Breast epithelium (tissue), 4 donors: ENCODE measurements at places on chromosomes 3 and 15. TPM values are rescaled to one million over a fixed set of nuclear protein-coding genes. Genes with fewer than 3 reads are reported as not detected.
A peak's percentile ranks its signal among the peaks of the same experiment; 100 is the strongest.

The KNL1 gene
- total RNA-seq = 0.66 TPM

GRCh38 chr15:25170113-25170731 lies 215.4 kb downstream of the SNRPN start:
- peak; percentile 8 for DNase-seq

DNA sequence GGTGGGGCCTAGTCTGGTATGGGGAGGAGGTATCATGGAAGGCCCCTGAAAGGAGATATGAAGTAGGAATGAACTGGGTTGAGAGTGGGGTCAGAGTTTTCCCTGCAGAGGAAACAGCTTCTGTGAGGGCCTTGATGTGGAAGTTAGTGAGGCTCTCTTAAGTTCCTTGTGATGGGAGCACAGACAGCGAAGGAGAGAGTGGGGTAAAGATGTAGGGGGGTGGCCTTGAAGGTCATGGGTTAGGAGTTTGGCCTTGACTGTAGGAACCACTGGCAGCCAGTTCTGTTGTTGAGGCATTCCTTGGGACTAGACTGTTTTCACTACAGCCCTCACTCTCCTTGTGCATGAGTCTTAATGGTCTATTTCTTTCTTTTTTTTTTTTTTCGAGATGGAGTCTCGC lies 77.8 kb upstream of the NMNAT3 start:
- no peak for DNase-seq

GRCh38 chr3:5485427-5485826 lies 297.9 kb downstream of the EDEM1 start:
- DNase-seq = no peak

DNA sequence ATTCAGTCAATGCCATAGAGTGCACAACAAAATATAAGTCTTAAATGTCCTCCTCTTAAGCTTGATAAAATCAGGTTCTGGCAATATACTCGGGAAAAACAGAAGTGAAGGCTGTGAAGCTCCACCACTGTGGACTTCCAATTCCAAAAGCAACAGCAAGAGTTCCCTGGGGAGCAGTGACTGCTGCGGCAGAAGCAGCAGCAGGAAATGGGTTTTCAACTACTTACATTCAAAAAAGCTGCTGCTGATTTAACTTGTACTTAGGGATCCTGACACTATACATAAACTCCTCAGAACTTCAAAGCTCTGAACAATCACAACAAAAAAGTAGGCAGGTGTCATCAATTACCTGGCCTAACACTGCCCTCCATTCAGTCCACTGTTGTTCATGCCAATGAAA lies 4.7 kb downstream of the CEP152 start:
- no peak for DNase-seq

DNA sequence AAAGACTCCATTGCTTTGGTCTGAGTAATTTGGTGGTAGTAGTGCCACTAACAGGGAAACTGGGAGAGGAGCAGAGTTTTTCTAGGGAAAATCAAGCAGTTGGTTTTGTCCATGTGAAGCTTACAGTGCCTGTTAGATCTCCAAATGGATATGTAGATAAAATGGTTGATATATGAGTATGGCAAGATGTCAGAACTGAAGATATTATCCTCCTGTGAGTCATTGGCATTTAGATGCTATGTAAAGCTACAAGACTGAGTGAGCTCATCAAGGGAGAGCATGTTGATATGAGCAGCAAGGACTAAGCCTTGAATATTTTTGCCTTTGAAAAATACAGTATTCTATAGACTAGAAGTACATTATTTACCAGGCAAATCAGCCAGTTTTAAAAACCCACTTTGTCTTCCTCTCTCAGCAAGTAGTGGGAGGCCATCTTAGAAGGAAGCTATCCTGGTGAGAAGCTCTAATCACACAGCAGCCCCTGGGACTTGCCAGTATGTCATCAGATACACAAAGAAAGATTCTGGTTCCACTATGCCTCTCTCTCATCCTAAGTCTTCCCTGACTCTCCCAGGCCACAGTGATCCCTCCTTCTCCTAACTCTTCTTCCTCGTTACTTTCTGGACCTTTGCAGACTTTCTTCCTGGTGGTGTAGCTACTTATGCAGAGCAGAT lies 77.4 kb upstream of the ANKRD28 start:
- DNase-seq = no peak

DNA sequence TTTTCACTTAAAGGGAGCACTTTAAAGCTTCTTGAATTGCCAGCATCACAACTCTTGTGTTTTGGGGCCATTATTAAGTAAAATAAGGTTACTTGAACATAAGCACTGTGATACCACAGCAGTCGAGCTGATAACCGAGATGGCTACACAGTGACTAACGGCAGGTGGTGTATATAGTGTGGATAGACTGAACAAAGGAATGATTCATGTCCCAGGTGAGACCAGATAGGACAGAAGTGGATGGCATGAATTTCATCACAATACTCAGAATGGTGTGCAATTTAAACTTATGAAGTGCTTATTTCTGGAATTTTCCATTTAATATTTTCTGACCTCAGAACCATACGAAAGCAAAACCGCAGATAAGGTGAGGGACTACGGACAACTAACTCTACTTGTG lies 40.2 kb downstream of the PBRM1 start:
- no peak for DNase-seq

DNA sequence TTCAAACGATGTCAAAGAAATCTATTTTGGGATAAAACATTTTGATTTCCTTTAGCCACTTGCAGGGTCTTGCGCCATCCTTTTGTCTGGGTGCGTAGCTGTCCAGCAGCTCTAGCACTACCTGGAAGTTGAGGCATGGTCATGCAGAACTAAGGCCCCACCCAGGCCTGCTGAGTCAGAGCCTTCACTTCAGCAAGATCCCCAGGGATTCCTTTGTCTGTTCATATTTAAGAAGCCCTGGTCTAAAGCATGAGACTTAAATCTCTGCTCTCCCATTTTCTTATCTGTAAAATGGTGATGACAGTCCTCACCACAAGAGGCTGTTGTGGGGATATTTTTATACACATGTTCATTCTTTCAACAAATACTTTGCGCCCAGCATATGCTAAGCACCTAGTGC lies 99.0 kb upstream of the CTDSPL start:
- DNase-seq = no peak
